ENCODE measurements at places on chromosomes 7 and 10.

DNA sequence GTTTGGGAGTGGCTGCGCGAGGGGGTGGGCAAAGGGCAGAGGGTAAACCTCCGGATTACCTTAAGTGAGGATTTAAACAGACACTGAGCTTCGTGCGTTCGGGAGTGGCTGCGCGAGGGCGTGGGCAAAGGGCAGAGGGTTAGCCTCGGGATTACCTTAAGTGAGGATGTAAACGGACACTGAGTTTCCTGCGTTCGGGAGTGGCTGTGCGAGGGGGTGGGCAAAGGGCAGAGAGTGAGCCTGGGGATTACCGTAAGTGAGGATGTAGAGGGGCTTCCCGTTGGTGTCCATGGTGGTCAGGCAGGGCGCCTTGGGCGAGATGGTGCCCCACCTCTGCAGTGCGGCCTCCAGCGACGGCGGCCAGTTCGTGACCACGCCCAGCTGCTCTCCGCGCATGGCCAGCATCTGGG, 275.8 kb downstream of the DIP2C start:
- no peak for DNase-seq

DNA sequence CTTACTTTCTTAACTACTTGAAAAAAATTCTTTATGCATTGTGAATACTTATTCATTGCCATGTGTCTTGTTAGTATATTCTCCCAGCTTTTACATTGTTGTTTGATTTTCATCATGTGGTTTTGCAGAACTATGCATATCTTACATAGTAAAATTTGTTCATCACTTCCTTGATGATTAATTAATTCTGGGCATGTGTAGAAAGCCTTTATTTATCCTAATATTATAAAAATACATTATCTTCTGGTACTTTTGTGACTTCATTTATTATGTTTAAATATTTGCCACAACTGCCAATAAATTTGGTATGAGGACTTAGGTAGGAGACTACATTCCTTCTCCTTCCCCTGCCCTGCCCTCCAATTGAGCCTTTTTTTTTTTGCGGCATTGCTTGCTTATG, 166.0 kb upstream of the ZNF32 start:
- DNase-seq, result no peak

- peak; percentile 88 for DNase-seq
Measured at GRCh38 chr10:93420944-93421825, 60.9 kb downstream of the MYOF start.

GRCh38 chr10:133456041-133456951, 2.6 kb downstream of the SCART1 start:
- no peak for DNase-seq

DNA sequence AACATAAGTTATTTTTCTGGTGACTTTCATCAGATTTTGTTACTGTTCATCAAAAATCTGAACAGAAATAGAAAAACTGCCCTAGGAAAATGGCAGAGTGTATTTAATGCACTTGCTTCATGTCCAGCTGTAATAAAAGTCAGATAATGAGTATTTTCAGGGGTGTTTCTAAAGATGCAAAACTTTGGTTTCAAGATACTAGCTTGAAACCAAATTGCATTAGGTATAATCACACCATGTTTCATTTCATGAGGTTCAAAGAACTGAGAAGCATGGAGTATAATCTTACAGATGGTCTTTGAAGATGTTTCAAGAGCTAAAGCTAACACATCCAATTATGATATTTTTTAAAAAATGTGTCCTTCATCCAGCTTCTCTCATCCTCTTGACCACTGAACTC, 128.9 kb downstream of the NRCAM start:
- no peak for DNase-seq

DNA sequence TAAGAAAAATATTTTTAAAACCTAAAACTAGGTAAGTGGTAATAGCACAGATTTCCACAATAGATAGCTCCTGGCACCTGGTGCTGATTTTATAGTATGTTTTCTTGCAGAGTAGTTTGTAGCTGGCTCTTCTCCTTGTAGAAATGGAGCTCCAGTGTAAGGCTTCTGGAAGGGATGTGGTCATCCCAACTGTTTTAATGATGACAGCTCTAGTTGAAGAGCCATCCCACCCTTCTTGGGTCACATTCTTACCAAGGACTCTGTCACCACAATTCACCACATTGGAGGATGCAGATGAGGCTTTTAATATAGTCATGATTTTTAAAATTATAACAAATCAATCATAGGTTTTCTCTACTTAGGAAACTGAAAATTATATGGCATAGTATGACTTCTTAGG, 31.0 kb downstream of the TES start:
- DNase-seq, result no peak

DNA sequence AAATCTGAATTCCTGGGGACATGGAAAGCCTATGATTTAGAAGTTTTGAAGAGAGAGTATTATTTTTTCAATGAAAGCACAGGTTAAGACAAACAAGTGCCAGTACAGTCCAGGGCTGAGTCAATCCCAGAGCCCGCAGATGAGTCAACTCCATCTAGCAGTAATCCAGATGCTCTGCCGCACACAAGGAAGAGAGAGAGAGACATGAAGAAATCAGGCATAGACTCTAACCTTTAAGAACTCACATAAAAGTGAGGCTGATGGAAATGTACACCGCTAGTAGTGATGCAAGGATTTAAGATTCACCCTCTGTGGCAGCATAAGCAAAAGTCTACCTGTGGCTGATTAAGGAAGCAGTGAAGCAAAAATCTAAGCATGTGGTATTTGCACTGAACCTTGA, 651.5 kb downstream of the TNS3 start:
- no peak for DNase-seq

GRCh38 chr7:149564340-149565095, 66.9 kb upstream of the ZNF746 start:
- no peak for DNase-seq

GRCh38 chr7:133412942-133413341, 160.1 kb downstream of the EXOC4 start:
- no peak for DNase-seq

DNA sequence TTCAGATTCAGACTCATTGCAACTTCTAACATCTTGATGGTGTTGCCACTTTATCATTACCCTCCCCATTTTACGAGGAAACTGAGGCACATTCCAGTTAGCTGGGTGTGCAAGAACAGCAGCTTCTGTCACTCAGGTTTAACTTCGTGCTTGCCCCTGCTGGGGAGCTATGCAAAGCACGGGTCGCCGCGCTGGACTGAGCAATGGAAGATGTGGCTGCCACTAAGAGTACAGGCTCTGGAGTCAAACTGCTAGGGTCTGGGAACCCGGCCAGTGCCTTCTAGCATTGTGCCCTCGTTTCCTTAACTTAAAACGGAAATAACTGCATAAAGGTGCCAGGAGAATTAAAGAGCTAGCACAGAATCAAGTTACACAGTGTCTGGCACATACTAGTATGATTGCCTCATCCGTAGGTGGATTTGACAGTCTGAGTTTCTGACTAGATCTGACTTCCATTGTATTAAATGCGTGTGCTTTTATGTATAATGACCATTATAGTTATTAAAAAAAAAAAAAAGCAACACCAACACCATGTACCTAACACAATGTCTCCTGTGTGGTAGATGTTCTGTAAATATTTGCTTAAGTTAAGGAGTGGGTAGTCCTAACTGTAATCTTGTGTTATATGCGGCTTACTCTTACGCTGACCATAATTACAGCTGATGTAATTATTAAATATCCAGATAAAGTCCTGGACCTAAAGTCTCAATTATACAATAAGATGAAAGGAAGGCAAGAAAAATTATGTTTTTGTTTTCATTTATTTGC, 842 bp downstream of the ZNF22 start:
- peak; percentile 37 for DNase-seq

DNA sequence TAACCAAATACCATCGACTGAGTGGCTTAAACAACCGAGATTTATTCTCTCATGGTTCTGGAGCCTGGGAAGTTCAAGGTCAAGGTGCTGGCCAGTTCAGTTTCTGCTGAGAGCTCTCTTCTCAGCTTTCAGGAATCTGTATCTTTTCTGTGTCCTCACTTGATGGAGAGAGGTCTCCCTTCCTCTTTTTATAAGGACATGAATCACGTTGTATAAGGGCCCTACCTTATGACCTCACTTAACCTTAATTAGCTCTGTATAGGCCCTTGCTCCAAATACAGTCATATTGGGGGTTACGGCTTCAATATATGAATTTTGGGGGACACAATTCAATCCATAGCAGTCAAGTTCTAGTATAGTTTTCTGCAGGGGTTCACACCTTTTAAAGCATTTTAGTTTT, 135.2 kb upstream of the ADO start:
- no peak for DNase-seq

DNA sequence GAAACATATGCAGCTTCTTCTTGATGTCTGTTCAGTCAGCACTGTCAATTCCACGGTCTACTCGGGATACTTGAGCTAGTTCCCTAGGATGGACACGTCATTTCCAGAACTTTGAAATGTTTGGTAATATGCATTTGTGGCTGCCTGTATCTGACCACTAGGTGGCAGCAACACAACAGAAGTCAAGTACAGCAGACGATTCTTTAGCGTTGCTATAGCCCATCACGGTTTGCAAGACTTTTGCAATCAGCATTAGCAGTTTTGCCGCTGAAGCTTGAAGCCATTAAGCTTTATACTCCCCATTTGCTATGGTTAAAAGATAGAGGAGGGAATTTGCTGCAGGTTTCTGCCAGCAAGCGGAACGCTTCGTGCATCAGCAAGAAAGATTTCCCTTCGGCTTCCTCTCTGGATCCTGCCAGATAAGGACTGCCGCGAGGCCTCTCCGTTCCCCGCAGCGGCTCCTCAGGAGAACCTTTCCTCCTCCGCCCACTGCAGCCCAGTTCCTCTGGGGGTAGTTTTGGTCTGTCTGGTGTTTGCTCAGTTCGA, 63.5 kb downstream of the ABCC2 start:
- DNase-seq, result peak; percentile 61

- DNase-seq, result no peak
Measured at GRCh38 chr10:112721080-112721698, 228.9 kb upstream of the TCF7L2 start.

- DNase-seq, result no peak
Measured at GRCh38 chr7:149547126-149547525, 49.5 kb upstream of the ZNF746 start.

DNA sequence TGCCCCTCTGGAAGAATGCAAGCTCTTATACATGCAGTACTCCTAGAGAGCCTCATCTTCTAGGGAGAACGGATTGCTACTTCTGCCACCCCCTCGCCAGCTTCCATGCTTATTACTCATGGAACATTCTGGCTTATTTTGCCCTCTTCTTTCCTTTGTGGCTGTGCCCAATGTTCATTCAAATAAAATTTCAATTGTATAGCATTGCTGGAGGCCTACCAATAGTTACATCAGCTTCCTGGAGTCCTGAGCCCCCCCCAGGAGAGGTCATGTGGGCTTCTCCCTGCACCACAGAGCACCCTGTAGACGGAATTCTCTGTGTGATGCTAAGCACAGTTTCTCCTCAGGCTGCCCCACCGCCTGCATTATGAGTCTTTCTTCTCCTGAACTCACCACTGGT, 1094.0 kb downstream of the KCNMA1 start:
- no peak for DNase-seq

- no peak for DNase-seq
Measured at GRCh38 chr7:105931179-105931578, 31.9 kb upstream of the CDHR3 start.

GRCh38 chr7:155766966-155767916, 45.0 kb downstream of the SHH start:
- DNase-seq, result no peak

GRCh38 chr7:100567751-100568175, 5.9 kb downstream of the SAP25 start:
- DNase-seq, result no peak

DNA sequence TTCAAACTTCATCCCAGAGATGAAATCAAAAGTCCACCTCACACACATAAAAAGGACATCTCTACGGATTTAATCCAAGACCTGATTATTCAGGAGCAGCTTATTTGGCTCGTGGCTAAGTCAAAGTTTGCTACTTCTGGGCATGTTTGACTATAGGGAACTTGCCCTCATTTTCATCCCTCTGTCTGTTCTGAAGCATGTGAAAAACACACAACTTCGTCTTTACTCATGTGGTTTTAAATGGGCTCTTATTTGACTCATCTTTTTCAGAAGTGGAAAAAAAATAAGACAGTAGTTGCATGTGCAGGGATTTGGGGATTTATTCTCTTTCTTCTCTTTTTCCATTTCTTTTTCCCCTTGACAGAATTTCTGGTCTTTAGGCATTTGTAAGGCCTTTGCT, 295.9 kb downstream of the TFEC start:
- no peak for DNase-seq

GRCh38 chr7:84231157-84231556, 36.6 kb upstream of the SEMA3A start:
- DNase-seq, result no peak

DNA sequence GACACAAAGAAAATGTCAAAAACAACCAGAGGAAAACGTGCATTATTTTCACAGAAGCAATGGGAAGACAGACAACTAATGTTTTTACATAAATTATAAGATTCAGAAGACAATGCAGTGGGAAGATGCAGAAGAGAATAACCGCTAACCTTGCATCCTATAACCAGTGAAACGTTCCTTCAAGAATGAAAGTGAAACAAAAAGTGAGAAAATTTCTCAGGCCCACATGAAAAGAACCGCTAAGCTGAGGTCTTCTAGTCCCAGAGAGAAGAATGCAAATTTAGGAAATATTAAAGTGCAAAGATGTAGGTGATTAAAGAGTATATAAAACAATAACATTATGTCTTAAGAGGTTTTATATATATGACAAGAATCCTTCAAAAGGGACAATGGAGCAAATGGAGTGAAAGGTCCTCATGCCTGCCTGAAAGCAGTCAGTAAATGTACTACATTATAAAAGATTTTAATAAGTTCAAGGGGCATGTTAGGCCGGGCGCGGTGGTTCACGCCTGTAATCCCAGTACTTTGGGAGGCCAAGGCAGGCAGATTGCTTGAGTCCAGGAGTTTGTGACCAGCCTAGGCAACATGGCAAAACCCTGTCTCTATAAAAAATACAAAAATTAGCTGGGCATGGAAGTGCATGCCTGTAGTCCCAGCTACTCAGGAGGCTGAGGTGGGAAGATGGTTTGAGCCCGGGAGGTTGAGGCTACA, 43.1 kb upstream of the DDC start:
- no peak for DNase-seq

DNA sequence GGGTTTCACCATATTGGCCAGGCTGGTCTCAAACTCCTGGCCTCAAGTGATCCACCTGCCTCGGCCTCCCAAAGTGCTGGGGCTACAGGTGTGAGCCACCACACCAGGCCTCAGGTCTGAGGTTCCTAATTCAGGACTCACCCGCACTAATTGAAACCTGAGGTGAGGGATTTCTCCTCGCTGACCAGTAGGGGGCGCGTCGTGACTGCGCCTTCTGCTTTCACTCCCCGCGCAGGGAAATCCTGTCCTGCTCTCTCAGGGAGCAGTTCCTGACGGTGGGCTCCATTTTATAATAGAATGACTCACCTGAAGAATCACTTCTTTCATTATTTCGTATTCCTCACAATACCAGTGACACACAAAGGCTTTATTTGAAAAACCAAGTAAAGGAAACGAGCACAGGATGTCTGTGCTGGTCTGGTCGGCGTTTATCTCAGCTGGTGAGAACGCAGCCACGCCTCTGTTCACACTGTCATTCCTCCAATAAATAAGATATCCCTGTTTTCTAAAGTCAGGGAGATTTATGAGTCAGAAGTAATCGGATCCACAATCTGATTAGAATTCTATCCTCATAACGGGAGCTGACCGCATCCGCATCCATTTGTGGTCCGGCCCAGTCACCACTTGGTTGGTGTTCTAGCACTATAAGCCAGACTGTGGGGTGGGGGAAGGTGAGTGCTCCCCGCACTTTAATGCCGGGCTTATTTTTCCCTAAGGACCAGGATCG, 35.4 kb downstream of the BAG3 start:
- peak; percentile 37 for DNase-seq

Measured in NCI-H2171 treated with DMSO at 0.1 percent for 48 hours (cell line).